Chondrocyte (in vitro differentiated cells): ENCODE measurements at places on chromosomes 1 and 21. TPM values are rescaled to one million over a fixed set of nuclear protein-coding genes. Genes with fewer than 3 reads are reported as not detected.

GRCh38 chr1:190608282-190608681, 130.6 kb upstream of the BRINP3 start:
- H3K36me3 ChIP-seq: no peaks in the 10 kb centered on the region
- H3K27me3 ChIP-seq: peaks cover 3% of the 10 kb centered on the region
- no peak for DNase-seq

- H3K27me3 ChIP-seq: no peaks in the 10 kb centered on the region
- H3K4me3 ChIP-seq: peak overlapping the region; percentile 97
- H3K4me1 ChIP-seq: peaks cover 25% of the 10 kb centered on the region
- H3K36me3 ChIP-seq: no peaks in the 10 kb centered on the region
- no peak for DNase-seq
Measured at GRCh38 chr1:156571261-156571852, 1.0 kb downstream of the IQGAP3 start.

DNA sequence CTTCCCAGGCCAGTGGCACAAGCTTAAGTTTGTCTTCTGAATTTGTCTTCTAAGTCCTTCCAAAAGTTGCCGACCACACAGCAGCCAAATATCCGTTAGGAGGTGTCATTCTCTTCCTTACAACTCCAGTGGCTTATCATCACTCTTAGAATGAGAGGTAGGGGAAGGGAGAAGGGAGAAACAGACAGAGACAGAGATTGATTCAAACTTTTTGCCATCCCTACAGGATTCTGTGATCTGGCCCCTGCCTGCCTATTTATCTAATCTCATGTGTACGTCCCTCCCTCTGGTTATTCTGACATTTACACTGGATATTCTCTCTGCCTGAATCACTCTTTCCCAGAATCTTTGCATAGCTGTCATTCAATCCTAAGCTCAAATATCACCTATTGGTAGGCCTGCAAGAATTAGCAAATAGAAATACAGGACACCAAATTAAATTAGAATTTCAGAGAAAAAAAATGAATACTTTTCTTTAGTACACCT, 488 bp upstream of the GNL2 start:
- H3K36me3 ChIP-seq: peaks cover 4% of the 10 kb centered on the region
- peaks cover 28% of the 10 kb centered on the region for H3K4me1 ChIP-seq
- no peak for DNase-seq
- H3K27ac ChIP-seq: peak overlapping the region; percentile 98
- no peaks in the 10 kb centered on the region for H3K27me3 ChIP-seq

- H3K4me3 ChIP-seq: no peak overlapping the region
- no peaks in the 10 kb centered on the region for H3K27me3 ChIP-seq
- peak overlapping the region; percentile 45 for H3K27ac ChIP-seq
- H3K36me3 ChIP-seq: peaks cover 3% of the 10 kb centered on the region
Measured at GRCh38 chr1:1344655-1345361, 4.4 kb downstream of the DVL1 start.

GRCh38 chr1:39988618-39989343, 33.8 kb downstream of the MFSD2A start:
- H3K36me3 ChIP-seq: no peaks in the 10 kb centered on the region
- no peaks in the 10 kb centered on the region for H3K4me1 ChIP-seq
- H3K27me3 ChIP-seq: no peaks in the 10 kb centered on the region
- no peak overlapping the region for H3K27ac ChIP-seq

- no peak for DNase-seq
- H3K27ac ChIP-seq: no peak overlapping the region
- H3K4me3 ChIP-seq: no peak overlapping the region
Measured at GRCh38 chr21:36697060-36697850, 1.7 kb upstream of the SIM2 start.

GRCh38 chr1:145956781-145957442, 905 bp downstream of the LIX1L start:
- peaks cover 69% of the 10 kb centered on the region for H3K4me1 ChIP-seq
- peak overlapping the region; percentile 79 for H3K4me3 ChIP-seq
- H3K36me3 ChIP-seq: peaks cover 2% of the 10 kb centered on the region
- H3K27ac ChIP-seq: peak overlapping the region; percentile 93
- no peak for DNase-seq

DNA sequence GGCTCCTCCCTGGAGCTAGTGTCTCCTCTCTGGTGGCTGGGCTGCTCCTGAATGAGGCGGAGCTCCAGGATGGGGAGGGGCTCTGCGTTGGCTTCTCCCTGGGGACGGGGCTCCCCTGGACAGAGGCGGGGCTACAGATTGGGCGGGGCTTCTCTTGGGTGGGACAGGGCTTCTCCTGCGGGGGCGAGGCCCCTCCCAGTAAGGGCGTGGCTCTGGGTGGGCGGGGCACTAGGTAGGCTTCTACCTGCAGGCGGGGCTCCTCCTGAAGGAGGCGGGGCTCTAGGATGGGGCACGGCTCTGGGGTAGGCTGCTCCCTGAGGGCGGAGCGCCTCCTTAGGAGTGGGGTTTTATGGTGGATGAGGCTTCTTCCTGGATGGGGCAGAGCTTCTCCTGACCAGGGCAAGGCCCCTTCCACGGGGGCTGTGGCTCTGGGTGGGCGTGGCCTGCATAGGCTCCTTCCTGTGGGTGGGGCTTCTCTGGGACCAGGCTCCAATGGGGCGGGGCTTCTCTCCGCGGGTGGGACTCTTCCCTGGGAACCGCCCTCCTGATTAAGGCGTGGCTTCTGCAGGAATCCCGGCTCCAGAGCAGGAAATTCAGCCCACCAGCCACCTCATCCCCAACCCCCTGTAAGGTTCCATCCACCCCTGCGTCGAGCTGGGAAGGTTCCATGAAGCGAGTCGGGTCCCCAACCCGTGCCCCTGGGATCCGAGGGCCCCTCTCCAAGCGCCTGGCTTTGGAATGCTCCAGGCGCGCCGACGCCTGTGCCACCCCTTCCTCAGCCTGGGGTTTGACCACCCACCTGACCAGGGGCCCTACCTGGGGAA, 22.7 kb upstream of the ARF1 start:
- H3K36me3 ChIP-seq: no peaks in the 10 kb centered on the region
- peaks cover 9% of the 10 kb centered on the region for H3K4me1 ChIP-seq
- no peak overlapping the region for H3K27ac ChIP-seq

DNA sequence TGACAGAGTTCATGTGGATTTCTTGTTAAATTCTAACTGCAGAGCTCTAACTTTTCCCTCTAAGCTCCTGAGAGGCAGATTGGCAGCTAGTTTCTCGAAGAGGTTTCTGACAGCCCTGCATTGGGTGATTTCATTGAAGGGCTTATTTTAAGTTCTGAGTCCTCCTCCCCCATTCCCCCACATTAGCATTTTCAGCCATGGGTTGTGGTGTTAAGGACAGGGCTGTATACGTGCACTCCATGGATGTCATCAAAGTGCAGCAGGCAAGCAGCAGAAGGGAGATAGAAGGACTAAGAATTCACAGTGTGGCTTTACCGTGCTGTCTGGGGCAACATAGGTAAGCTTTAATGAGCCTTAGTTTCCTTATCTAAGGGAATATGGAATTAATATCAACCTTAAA, 19.0 kb downstream of the CRYZ start:
- no peak overlapping the region for H3K4me3 ChIP-seq
- no peak overlapping the region for H3K27ac ChIP-seq
- H3K27me3 ChIP-seq: no peaks in the 10 kb centered on the region
- H3K36me3 ChIP-seq: no peaks in the 10 kb centered on the region
- no peak for DNase-seq

DNA sequence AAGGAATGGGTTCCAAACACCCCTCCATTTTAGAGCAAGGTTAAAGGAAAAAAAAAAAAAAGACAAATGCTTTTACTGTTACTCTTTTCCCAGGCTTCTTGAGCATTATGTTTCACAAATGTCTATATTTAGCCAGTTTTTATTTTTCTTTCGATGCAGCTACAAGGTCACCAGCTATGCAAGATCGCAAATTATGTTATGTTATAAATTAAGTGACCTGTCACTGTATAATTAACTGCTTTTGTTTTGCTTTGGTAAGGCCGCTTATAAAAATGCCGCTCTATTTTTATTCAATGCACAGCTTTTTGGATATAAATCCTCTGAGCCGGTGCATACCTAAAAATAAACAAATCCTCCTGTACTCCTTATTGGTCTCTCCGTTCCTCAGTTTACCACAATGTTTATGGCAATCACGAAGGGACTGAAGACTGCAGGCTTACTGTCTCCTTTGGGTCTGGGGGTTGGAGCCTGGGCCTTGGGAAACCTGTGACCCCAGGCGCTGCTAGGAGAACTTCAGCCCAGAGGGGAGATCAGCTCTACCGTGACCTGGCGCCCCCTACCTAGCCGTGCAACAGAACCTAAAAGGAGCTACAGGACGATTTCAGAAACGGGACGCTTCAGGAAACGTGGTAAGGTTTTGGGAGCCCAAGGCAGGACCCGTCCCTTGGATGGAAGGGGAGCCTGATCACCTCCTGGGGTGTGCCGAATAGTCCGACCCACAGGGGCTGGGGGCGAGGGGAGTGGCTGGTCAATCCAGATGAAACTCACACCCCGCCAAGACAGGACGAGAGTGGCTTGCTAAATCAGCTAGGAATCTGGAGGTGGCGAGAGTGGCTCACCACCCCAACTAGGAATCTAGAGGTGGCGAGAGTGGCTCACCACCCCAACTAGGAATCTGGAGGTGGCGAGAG, 101.2 kb upstream of the CD55 start:
- no peak overlapping the region for H3K4me3 ChIP-seq
- no peaks in the 10 kb centered on the region for H3K36me3 ChIP-seq
- H3K27ac ChIP-seq: no peak overlapping the region
- no peak for DNase-seq

DNA sequence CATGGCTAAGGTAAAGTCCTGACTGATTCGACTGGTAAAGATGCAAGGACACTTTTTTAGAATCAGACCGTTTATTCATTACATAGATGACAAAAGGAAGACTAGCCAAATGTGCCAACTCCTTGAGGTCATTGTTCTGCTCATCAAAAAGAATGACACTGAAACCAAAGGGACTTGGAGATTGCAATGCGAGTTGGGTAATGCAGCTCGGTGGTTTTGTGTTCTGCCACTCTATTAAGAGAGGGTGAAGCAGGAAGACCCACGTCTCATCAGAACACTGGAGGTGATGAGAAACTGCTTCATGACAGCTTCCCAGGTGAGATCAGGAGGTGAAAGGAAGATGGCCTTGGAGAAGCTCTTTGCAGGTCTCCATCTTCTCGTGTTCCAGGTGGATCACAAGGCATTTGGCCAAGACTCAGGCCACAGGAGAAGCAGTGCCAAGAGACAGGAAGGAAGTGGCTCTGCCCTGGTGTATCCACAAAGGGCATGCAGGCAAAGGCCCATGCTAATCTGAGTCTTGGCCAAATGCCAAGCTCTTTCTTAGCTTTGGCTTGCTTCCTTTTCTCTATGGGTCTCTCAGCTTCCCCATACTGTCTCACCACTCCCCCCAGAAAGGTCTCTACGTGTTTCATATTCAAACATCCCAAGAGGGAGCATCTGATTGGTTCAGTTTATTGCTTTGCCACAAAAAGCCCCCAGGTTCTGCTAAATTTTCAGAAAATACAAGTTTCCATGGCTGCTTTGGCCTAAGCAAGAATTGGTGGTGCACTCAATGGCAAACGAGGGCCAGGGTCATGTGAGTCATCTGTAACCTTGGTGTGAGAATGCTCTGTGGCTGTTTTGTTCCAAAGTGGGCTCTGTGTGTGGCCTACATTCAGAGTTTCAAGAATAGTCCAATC, 5.7 kb upstream of the CCT8 start:
- peaks cover under 1% of the 10 kb centered on the region for H3K4me1 ChIP-seq
- no peak for DNase-seq
- no peak overlapping the region for H3K4me3 ChIP-seq
- no peaks in the 10 kb centered on the region for H3K36me3 ChIP-seq

DNA sequence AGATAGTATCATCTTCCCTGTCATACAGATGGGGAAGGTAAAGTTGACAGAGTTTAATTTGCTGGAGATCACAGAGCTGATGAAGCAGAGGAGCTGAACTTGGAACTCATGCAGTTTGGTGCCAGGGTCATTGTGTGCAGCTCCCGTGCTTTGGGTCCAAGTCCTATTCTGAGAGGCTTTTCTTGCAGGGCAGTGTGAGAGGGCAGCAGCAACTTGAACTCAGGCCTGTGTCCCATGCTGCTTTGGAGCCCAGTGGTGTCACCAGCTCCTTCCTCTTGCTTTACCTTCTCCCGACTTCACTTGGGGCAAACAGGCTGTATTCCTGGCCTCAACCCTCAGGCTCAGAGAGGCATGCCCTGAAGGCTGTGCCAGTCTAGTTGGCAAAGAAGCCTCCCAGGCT, 24.7 kb downstream of the INAVA start:
- no peak overlapping the region for H3K4me3 ChIP-seq
- no peak overlapping the region for H3K27ac ChIP-seq
- DNase-seq: peak; percentile 47
- no peaks in the 10 kb centered on the region for H3K36me3 ChIP-seq
- H3K27me3 ChIP-seq: no peaks in the 10 kb centered on the region

DNA sequence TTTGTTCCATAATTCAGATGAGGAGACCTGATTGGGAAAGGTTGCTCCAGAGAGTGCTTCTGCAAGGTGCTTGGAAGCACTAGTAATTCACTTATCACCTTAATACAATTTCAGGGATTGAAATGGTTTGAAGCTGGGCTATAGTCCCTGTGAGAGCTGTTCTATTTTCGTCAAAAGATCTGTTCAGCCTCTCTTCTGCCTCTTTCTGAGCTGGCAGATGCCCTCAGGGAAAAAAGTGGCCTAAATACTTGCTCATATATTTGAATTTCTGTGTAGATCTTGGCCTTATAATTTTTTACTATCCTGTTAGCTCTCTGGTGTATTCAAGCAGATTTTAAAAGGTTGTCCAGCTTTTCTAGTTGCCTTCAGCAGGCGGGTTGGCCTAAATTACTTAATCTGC, 22.3 kb downstream of the C1orf146 start:
- no peak for DNase-seq
- no peak overlapping the region for H3K27ac ChIP-seq
- no peaks in the 10 kb centered on the region for H3K36me3 ChIP-seq

- H3K4me1 ChIP-seq: no peaks in the 10 kb centered on the region
- no peak overlapping the region for H3K27ac ChIP-seq
- H3K4me3 ChIP-seq: no peak overlapping the region
- DNase-seq: no peak
Measured at GRCh38 chr21:25062061-25062460, 545.2 kb downstream of the MRPL39 start.

GRCh38 chr1:245500546-245500945, 345.8 kb downstream of the KIF26B start:
- no peaks in the 10 kb centered on the region for H3K27me3 ChIP-seq
- H3K4me1 ChIP-seq: peaks cover 2% of the 10 kb centered on the region
- no peak overlapping the region for H3K4me3 ChIP-seq
- no peak for DNase-seq
- H3K36me3 ChIP-seq: peaks cover 6% of the 10 kb centered on the region
- H3K27ac ChIP-seq: no peak overlapping the region

GRCh38 chr1:111648806-111649205, 29.2 kb downstream of the RAP1A start:
- no peak overlapping the region for H3K27ac ChIP-seq
- peaks cover 2% of the 10 kb centered on the region for H3K36me3 ChIP-seq
- no peak for DNase-seq
- no peaks in the 10 kb centered on the region for H3K27me3 ChIP-seq
- peaks cover 7% of the 10 kb centered on the region for H3K4me1 ChIP-seq

- H3K27me3 ChIP-seq: no peaks in the 10 kb centered on the region
- no peaks in the 10 kb centered on the region for H3K36me3 ChIP-seq
- no peak overlapping the region for H3K27ac ChIP-seq
Measured at GRCh38 chr1:61017651-61018050, 64.7 kb upstream of the NFIA start.

Gene EFNA3
- 4.3 to 5.5 TPM (median 4.5 TPM) in 3 replicates for total RNA-seq

Gene SOX13
- 3.6 to 9.1 TPM (median 7.6 TPM) in 3 replicates for total RNA-seq

Gene LCE6A
- not detected in 3 replicates for total RNA-seq

Gene NES
- total RNA-seq: 6.0 to 11.6 TPM (median 6.9 TPM) in 3 replicates

Gene ARHGAP29
- total RNA-seq: 44.0 to 44.8 TPM (median 44.7 TPM) in 3 replicates

Gene TSACC
- not detected in 3 replicates for total RNA-seq

Gene DCST2
- total RNA-seq: 0.30 to 0.36 TPM (median 0.36 TPM) in 3 replicates

Gene TMEM81
- total RNA-seq: 2.5 to 3.8 TPM (median 3.7 TPM) in 3 replicates

Gene PPFIA4
- 6.0 to 16.3 TPM (median 14.7 TPM) in 3 replicates for total RNA-seq

Gene SPRR5
- not detected in 3 replicates for total RNA-seq

Gene REN
- total RNA-seq: not detected in 3 replicates

Gene PDZK1
- 0.38 to 1.1 TPM (median 0.50 TPM) in 3 replicates for total RNA-seq

Gene RIT1
- 39.8 to 52.2 TPM (median 51.4 TPM) in 3 replicates for total RNA-seq
